Astrocyte (in vitro differentiated cells and primary cell): ENCODE measurements at places on chromosomes 12 and 14. TPM values are rescaled to one million over a fixed set of nuclear protein-coding genes. Genes with fewer than 3 reads are reported as not detected.
A peak's percentile ranks its signal among the peaks of the same experiment; 100 is the strongest.

DNA sequence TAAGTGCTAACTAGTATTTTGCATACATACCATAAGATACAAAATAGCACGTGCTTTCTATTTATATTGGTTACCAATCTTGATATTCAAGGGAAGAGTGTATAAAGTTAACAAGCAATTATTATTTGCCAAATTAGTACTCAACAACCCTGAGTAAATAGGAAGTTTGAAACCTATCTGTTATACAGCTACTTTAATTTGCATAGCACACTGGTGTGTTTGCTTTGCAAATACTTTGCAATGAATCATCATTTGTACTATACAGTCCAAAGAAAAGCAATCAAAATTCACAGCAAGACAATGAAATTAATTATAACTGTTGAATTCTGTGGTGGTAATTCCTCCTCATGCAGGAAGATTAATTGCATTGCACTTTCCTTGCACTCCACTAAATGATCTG lies 469.1 kb downstream of the PRKD1 start:
- peak; percentile 30 for DNase-seq
- H3K27ac ChIP-seq = no peak overlapping the region
- no peaks in the 10 kb centered on the region for H3K27me3 ChIP-seq
- H3K4me3 ChIP-seq = no peak overlapping the region
- no peaks in the 10 kb centered on the region for H3K36me3 ChIP-seq
- no peaks in the 10 kb centered on the region for H3K4me1 ChIP-seq

- DNase-seq = peak; percentile 36
- H3K36me3 ChIP-seq = no peaks in the 10 kb centered on the region
- no peak overlapping the region for H3K4me3 ChIP-seq
These were observed 435.0 kb downstream of the GXYLT1 start for GRCh38 chr12:41709463-41710285.

- no peak for DNase-seq
- H3K27ac ChIP-seq = no peak overlapping the region
These were observed 112.1 kb downstream of the SLC35F4 start for GRCh38 chr14:57753821-57754220.

DNA sequence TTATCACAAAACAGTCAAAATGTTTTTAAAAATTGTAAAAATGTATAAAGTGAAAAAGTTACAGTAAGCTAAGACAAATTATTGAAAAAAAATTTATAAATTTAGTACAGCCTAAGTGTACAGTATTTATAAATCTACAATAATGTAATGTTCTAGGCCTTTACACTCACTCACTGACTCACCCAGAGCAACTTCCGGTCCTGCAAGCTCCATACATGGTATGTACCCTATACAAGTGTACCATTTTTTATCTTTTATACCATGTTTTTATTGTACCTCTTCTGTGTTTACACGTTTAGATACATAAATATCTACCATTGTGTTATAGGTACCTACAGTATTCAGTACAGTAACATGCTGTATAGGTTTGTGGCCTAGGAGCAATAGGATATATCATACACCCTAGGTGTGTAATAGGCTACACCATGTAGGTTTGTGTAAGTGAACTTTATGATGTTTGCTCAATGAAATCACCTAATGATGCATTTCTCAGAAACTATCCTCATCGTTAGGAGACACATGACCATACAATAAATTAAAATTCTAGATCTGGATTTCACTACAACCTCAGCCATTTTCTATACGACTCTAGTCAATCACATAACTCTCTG lies 66.8 kb downstream of the TXNDC16 start:
- no peaks in the 10 kb centered on the region for H3K4me1 ChIP-seq
- H3K36me3 ChIP-seq = no peaks in the 10 kb centered on the region
- H3K4me3 ChIP-seq = no peak overlapping the region

GRCh38 chr12:7917392-7918267 lies 18.4 kb downstream of the SLC2A3 start:
- no peaks in the 10 kb centered on the region for H3K27me3 ChIP-seq
- DNase-seq = no peak
- no peak overlapping the region for H3K4me3 ChIP-seq
- no peak overlapping the region for H3K27ac ChIP-seq
- H3K36me3 ChIP-seq = peaks cover 10% of the 10 kb centered on the region

DNA sequence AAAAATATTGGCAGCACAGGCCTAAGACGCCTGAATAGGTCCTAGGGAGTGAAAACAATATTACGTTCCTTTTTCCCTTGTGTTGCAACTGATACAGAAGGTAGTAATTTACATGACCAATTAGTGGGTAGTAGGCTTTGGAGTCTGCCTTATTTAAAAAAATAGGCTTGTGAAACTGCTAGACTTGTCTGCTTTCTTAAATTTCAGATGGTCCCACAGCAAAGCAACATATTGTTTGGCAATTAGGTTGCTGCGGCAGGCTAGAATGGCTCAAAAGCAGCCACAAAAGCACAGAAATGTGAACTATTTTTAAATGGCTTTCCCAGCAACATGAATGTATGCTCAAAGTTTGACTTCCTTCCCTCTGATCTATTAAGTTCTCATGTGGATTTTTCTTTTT lies 211.9 kb downstream of the TTC8 start:
- no peak overlapping the region for H3K27ac ChIP-seq
- H3K4me3 ChIP-seq = no peak overlapping the region
- H3K36me3 ChIP-seq = no peaks in the 10 kb centered on the region
- no peaks in the 10 kb centered on the region for H3K27me3 ChIP-seq

Gene CABP1
- 0.19 and 0.30 TPM in 2 replicates for total RNA-seq

Gene PLBD1
- 0.57 and 1.1 TPM in 2 replicates for total RNA-seq

Gene OTOGL
- total RNA-seq = 0.16 and 0.53 TPM in 2 replicates

Gene CIPC
- total RNA-seq = 16.7 and 20.2 TPM in 2 replicates

Gene POU6F1
- total RNA-seq = 3.6 and 3.7 TPM in 2 replicates
